ENCODE measurements at places on chromosomes 7 and 10. TPM values are rescaled to one million over a fixed set of nuclear protein-coding genes. Genes with fewer than 3 reads are reported as not detected.

The PLAC9 gene
- not detected for total RNA-seq

The UCN3 gene
- total RNA-seq, result not detected

GRCh38 chr10:75115137-75115536, 3.7 kb downstream of the SAMD8 start:
- DNase-seq, result no peak

DNA sequence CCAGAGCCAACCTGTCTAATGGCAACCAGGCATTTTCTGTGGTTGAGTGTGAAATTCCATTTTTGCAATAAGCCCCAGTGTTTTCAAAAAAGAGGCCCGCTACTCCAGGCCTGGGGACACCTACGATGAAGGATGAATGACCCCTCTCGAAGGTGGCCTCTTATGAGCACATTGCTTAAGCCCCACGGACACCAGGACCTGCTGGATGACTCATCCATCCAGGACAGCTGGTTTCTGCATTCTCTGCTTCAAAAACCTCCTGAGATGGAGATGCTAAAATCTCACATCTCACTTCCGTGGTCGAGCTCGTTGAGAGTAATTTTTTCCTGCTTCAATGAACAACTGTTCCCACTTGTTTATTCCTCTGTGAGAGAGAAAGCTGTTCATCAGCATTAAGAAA, 150.2 kb upstream of the FZD8 start:
- no peak for DNase-seq

- DNase-seq, result no peak
These were observed 143.5 kb upstream of the UNC5B start for GRCh38 chr10:71068861-71069271.

- no peak for DNase-seq
These were observed 449.0 kb upstream of the IGFBP3 start for GRCh38 chr7:46369933-46370654.

DNA sequence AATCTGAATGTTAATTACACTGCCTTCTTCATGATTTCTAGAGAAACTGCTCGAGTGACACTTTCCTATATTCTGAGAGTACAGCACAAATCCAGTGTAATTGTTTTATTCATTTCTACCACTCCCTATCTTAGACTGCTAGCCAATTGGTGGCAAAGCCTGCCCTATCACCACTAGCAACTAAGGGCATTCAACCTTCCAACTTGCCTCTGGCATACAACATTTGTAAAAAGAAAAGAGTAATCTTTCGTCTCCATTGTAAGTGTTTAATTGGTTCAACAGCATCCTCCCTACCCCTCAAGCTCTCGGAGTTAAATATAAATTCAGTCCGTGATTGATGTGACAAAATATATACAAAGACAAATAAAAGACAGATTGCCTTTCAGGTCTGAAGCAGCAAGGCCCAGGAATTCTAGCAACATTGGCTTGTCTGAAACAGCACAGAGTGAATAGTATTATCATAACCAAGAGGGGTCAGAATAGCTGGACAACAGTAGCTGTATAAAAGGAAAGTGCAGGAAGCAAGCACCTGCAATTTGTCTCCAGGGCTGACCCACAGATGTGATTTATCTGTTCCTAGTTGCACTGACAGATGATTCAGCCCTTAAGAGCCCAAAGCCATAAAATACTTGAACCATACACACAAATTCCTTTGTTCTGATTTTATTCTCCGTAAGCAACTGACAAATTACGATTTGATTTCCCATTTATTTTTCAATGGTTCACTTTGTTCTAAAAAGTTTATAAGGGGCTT, 47.6 kb upstream of the ANKRD1 start:
- peak; percentile 64 for DNase-seq

Measured in epithelial cell of proximal tubule (primary cell).